HEK293T (cell line): ENCODE measurements at places on chromosomes 4 and X.

DNA sequence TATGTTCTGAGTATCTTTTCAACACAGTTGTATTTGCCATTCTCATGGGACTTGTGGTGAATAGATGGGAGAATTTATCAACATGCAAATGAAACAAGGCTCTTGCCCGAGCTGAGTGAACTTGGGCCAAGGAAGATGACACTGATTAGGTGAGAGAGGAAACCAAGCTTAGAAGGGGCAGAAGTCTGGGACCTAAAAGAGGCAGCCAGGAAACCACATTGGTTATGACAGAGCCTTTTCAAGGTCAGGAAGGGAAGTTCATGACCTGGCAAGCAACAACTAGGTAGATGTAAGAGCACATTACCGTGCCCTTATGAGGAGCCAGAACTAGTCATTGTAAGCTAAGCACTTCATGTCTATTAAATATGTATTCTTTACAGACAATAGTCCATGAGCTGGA, 590.3 kb downstream of the PACRGL start:
- no peak for DNase-seq

DNA sequence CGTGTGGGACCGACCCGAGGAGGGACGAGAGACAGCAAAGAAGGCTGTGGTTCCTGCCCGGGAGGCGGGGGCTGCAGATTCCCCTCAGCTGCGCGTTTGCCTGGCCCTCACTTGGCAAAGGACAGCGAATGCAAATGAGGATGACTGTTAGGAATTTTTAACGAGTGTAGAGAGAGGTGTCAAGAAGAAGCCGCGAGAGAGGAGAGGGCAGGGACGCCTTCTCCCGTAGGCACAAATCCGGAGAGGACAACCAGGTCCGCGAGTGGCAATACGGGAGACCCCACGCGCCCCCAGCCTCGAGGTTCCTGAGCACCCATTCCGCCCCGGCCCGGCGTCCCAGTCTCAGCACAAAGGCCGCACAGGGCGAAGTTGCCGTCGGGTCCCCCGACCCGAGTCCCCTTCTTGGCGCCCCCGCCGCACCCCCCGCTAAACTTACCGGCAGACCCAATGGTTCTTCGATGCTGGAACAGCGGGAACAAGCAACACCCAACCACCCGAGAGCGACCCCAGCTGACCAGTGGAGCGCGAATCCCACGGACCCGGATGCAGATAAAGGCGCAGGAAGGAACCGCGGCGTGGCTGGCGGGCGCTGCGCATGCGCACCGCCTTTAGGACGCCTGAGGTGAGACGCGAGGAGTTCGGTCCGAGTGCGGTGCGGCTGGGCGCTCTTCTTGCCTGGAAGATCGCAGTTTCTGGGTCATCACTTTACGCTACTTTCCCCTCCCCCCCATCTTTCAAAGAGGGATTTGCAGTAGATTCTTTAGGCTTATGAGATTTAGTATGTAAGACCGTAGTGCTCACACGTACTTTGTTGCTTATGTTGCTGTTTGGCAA, at the start of gene GNPDA2:
GNPDA2 (minus strand) TSS at position 519 of the 834 bp plus-strand sequence. CDS start 4,349 bp downstream, outside the sequence.
- peak; percentile 74 for DNase-seq

DNA sequence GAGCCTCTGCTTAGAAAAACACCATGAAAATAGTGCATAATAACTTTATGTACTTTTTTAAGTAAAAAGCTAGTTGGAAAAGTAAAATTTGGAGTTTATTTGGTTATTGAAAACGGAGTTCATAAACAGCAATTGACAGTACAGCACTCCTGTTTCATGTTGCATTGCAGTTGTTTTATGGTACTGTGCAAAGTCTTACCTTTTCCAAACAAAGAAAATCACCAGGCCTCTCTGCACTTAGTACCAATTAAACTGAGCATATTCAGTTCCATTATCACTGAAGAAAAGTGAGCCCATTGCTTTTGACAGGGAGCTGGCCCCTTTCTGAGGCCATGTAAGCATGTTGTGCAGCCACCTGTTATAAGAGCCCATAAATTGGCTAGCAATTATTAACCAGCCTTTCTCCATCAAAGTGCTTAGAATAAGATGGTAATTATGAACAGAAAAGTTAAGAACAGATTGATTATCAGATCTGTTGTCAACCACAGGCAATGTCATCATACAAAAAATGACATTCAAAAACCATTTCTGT, 376.6 kb upstream of the EMCN start:
- DNase-seq = no peak

DNA sequence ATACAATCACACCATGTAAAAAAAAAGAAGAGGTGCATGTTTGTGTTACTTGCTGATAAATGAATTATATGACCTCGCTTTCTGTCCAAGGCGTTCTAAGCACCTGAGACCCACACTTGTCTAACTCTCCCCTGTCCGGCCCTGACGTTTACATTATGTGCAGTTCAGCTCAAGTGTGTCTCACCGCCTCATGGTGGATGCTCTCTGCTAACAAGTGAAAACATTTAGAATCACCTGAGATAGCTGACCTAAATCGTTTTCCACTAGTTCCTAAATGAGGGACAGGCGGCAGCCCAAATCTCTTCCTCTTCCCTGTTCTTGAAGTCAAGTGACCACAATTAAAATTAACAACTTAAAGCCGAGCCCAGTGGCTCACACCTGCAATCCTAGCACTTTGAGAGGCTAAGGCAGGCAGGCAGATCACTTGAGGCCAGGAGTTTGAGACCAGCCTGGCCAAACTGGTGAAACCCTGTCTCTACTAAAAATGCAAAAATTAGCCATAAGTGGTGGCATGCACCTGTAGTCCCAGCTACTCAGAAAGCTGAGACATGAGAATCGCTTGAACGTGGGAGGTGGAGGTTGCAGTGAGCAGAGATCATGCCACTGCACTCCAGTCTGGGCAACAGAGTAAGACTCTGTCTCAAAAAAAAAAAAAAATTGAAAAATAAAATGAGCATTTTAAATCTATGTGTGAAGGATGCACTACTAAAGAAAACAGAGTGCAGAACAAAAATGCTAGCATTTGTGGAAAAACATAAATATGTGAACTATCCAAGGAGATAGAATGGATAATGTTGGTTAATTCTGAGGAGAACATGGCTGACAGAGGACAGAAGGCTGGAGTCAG, 3.9 kb upstream of the TIFA start:
- no peak for DNase-seq

GRCh38 chrX:72023071-72023470, 108.6 kb downstream of the RTL5 start:
- DNase-seq = no peak

- DNase-seq = no peak
Observed at GRCh38 chr4:123673971-123674370, 277.4 kb downstream of the SPRY1 start.

- no peak for DNase-seq
Observed at GRCh38 chrX:124719060-124719459, 372.7 kb downstream of the SH2D1A start.

- DNase-seq = no peak
Observed at GRCh38 chr4:105127170-105127445, 19.6 kb upstream of the TET2 start.

GRCh38 chrX:11724122-11725017, 33.7 kb upstream of the MSL3 start:
- peak; percentile 45 for DNase-seq

DNA sequence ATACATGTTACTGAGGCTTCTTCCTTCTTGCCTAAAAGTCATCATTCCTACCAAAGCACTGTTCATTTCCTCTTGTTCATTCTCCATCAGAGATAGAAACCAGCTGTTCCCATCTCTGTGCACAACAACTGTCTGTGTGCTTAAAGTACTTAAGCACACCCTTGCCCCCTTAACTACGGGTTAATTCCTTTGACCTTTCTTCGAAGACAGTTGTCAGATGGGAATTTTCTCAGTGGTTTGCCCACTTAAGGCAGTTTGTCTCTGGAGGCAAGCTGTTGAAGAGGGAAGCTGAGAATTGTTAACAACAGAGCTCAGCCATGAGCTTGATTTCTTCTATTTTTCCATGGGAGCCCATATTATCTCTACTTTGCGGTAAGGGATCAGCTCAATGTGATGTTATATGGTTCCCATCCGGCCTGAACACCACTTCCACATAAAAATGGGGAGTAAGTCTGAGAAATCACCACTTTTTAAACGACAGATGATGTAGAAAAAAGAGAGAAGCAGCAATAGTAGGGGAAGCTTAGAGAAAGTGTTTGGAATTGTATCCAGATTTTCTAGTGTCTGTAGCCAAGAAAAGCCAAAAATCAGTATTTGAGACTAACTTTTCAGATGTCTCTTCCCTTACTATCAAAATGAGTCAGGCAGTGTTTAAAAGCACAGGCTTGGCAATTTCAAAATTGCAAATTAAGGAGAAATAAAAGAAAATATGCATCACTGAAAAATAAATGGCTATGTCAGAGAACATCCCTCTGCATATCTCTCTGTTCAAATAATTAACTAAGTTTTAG, 194.4 kb downstream of the SLIT2 start:
- DNase-seq = no peak

DNA sequence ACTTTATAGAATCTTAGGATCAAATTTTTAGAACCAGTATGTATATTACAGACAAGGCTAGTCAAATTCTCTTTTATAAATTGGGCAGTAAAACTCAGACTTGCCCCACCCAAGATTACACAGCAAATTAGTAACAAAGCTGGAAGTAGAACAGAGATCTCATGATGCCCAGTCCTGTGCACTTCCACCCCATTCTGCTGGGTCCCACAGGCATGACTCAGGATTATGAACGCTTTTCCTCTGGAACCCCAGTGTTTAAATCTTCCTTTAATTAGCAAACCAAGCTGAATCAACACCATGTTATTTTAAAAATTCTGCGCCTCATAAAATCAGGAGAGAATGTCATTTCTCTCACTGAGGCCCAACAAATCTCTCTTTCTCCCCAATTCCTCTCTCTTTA, 1.5 kb upstream of the IL13RA2 start:
- no peak for DNase-seq
